ENCODE measurements at places on chromosomes 13 and 19. TPM values are rescaled to one million over a fixed set of nuclear protein-coding genes. Genes with fewer than 3 reads are reported as not detected.

DNA sequence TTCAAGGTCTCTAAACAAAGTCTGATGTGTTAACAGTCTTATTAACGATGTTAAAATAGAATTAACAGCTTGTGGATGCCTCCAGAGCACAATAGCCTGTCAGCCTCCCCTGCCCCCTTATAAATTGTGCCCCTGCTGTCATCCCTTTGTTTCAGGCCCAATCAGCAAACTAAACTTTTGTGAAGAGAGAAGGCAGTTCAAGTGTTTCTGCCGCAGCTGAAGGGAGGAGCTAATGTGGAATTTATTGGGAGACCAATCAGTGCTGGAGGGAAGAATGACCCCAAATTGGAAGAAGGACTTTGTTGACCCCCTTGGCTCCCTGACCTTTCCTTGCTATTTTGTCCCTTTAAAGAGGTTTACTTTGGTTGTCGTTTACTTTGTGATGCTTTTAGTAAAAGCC, 160.5 kb downstream of the TM9SF2 start:
- no peaks in the 10 kb centered on the region for H3K36me3 ChIP-seq
- H3K4me3 ChIP-seq, result no peak overlapping the region
- H3K4me1 ChIP-seq, result peaks cover 6% of the 10 kb centered on the region
- H3K27ac ChIP-seq, result no peak overlapping the region
- no peak for DNase-seq
- peaks cover 44% of the 10 kb centered on the region for H3K27me3 ChIP-seq

GRCh38 chr19:17610384-17610783, 54.9 kb downstream of the COLGALT1 start:
- DNase-seq, result no peak
- H3K36me3 ChIP-seq, result no peaks in the 10 kb centered on the region
- H3K27ac ChIP-seq, result no peak overlapping the region
- H3K4me3 ChIP-seq, result no peak overlapping the region
- peaks cover 7% of the 10 kb centered on the region for H3K4me1 ChIP-seq
- H3K27me3 ChIP-seq, result peaks cover 2% of the 10 kb centered on the region

DNA sequence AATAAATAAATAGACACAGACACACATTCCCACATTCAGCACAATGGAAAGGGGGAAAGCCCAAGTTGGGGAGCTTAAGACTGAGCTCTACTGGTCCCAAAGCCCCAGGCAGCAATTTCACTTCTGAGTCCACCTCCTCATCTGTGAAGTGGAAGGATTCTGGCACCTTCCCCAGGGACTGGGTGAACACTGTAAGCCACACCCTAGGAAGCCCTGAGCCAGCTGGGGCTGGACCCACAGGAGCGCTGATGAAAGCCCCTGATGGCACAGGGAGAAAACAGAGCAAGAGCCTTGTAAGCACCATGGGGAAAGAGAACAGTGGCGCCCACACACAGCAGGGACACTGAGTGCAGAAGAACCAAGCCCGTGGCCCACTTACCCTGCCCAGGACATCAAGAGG, 37.8 kb downstream of the EPS15L1 start:
- no peak for DNase-seq
- peaks cover 6% of the 10 kb centered on the region for H3K4me1 ChIP-seq
- no peaks in the 10 kb centered on the region for H3K27me3 ChIP-seq
- H3K4me3 ChIP-seq, result no peak overlapping the region

DNA sequence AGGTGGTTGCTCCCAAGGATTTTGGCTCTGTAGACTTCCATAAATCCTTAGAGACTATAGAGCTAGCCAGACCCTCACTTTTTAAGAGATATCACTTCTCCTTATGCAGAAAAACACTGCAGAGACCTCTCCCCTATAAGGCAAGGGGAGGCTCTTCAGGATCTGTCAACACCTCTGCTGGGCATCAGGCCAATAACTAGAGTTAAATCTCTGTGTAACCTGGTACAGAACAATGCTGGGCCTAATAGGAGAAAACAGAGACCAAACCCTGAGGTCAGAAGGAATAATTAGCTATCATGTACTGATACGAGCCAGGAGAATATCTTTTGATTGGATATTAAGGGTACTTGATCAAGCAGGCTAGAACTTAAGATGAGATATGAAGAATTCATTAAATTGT, 358.5 kb downstream of the TBC1D4 start:
- no peak overlapping the region for H3K27ac ChIP-seq
- no peak overlapping the region for H3K4me3 ChIP-seq
- no peaks in the 10 kb centered on the region for H3K4me1 ChIP-seq
- no peaks in the 10 kb centered on the region for H3K36me3 ChIP-seq

DNA sequence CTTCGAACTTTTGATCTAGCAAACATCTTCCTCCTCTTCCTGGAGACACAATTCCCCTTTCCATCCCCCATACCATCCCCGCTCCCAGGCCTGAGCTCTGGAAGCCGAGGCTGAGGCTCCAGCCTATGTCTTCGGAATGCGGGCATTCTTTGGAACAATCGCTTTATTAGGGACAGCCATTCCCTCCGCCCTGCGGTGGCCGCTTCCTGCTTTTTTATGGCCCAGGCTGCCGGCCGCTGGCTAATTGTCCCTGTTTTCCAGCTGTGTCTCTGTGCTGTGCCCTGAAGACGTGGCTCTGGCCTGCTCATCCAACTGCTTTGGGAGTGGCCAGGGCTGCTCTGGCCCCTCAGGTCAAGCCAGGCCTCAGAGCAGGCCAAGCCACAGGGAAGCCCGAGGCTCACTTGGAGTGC, 2.1 kb upstream of the CDX2 start:
- H3K27me3 ChIP-seq, result peaks cover 99% of the 10 kb centered on the region
- no peak overlapping the region for H3K27ac ChIP-seq
- H3K4me1 ChIP-seq, result no peaks in the 10 kb centered on the region

DNA sequence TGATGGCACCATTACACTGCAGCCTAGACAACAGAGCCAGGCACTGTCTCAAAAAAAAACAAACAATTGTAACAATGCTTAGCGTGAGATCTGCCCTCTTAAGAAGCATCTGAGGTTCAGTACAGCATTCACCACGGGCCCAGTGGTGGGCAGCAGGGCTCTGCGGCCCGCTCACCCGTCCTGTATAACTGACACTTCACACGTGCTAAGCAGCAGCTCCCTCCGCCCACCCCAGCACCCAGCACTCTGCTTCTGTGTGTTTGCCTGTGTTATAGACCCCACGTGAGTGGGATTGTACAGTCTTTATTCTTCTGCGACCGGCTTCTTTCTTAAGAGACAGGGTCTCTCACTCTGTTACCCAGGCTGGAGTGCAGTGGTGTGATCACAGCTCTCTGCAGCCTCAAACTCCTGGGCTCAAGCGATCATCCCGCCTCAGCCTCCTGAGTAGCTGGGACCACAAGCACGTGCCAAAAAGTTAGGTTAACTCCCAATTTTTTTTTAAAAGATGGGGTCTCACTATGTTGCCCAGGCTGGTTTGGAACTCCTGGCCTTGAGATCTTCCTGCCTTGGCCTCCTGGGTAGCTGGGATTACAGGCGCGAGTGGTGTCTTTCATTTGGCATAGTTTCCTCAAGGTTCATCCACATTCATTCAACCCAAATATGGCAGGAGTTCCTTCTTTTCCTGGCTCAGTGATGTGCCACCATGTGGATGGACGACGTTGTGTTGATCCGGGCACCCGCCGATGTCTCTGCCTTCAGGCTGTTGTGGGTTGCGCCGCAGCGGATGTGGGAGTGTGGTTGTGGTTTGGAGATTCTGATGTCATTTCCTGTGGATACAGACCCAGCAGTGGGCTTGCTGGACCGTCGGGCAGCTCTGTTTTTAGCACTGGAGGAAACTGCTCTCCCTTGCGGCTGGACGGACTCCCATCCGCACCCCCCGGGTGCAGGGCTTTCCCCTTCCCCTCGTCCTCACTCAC, 170.0 kb downstream of the KDM4B start:
- H3K4me1 ChIP-seq, result no peaks in the 10 kb centered on the region
- H3K4me3 ChIP-seq, result no peak overlapping the region
- DNase-seq, result peak; percentile 44
- H3K36me3 ChIP-seq, result peaks cover 90% of the 10 kb centered on the region
- H3K27ac ChIP-seq, result no peak overlapping the region
- H3K27me3 ChIP-seq, result no peaks in the 10 kb centered on the region

NFILZ gene
- total RNA-seq, result not detected

ZNF266 gene
- 15.3 TPM for total RNA-seq

CLC gene
- total RNA-seq, result 1.2 TPM

APOC1 gene
- 25.0 TPM for total RNA-seq

All from muscle of leg (tissue), 16 donors.